ENCODE measurements at places on chromosomes 1 and 21. TPM values are rescaled to one million over a fixed set of nuclear protein-coding genes. Genes with fewer than 3 reads are reported as not detected.

Gene HES4
- total RNA-seq, result 1.9 TPM

Gene BCAR3
- 26.3 TPM for total RNA-seq

Gene OR2T5
- not detected for total RNA-seq

Gene CHTOP
- total RNA-seq, result 27.4 TPM

Gene ROR1
- 15.1 TPM for total RNA-seq

Gene SPATA21
- not detected for total RNA-seq

Gene ADGRL2
- 131 TPM for total RNA-seq

Gene TMEM240
- total RNA-seq, result 5.6 TPM

Gene KRTAP19-1
- total RNA-seq, result not detected

Gene PBX1
- 35.6 TPM for total RNA-seq

Gene ADAMTS5
- total RNA-seq, result 0.08 TPM

Gene SKI
- 22.7 TPM for total RNA-seq

Gene TAS1R1
- total RNA-seq, result 0.12 TPM

Gene RASSF5
- 0.30 TPM for total RNA-seq

Gene MEX3A
- total RNA-seq, result 4.7 TPM

Gene SAMD11
- 4.4 TPM for total RNA-seq

Gene TEX38
- not detected for total RNA-seq

Gene DCST1
- not detected for total RNA-seq

Gene TSSK3
- total RNA-seq, result 0.59 TPM

Gene THEM4
- 9.1 TPM for total RNA-seq

Gene MAGOH
- total RNA-seq, result 45.6 TPM

Gene CADM3
- total RNA-seq, result not detected

Gene TMEM61
- total RNA-seq, result not detected

Gene CFAP57
- 0.15 TPM for total RNA-seq

Gene BRDT
- not detected for total RNA-seq

Gene OR2T35
- total RNA-seq, result not detected

Gene CTTNBP2NL
- 12.9 TPM for total RNA-seq

Gene GRHL3
- not detected for total RNA-seq

Gene TMPRSS15
- total RNA-seq, result not detected

Gene APCS
- total RNA-seq, result not detected
